ENCODE measurements at places on chromosomes 13 and 19.

- no peak for DNase-seq
These were observed 349.2 kb upstream of the KLHL1 start for GRCh38 chr13:70457474-70457873.

- no peak for DNase-seq
These were observed 38.0 kb downstream of the RCBTB2 start for GRCh38 chr13:48494874-48495273.

DNA sequence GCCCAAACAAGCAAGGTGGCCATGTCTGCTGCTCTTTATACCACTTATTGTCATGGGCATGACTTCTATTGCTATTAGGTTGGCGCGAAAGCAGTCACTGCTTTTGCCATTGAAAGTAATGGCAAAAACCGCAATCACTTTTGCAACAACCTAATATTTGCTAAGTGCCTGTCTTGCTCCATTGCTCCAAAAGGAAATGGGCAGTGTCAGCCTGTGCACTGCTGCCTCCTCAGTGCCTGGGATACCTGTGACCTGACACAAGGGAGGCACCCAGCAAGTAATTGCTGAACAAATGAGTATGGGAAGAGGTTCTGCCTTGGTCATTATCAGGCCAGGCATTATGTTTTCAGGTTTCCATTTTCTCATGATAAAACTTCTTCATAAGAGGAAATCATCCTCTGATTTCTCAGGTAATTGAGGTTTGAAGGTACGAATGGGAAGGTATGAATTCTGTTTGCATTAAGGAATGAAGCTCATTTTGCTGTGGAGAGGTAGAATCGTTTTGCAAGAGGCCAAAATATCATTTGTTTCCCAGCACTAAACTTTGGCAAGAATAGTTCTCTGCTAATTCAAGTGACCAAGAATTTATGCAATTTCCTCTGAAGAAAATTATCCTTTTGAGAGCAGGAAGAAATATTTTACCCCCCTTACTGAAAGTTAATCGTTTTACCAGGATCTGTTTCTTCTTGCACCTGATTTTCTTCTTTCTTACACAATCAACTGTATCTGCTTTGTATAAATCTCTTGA lies 128.4 kb upstream of the SPRY2 start:
- DNase-seq: no peak

GRCh38 chr19:13888281-13888680 lies 11.3 kb downstream of the NANOS3 start:
- DNase-seq: no peak

DNA sequence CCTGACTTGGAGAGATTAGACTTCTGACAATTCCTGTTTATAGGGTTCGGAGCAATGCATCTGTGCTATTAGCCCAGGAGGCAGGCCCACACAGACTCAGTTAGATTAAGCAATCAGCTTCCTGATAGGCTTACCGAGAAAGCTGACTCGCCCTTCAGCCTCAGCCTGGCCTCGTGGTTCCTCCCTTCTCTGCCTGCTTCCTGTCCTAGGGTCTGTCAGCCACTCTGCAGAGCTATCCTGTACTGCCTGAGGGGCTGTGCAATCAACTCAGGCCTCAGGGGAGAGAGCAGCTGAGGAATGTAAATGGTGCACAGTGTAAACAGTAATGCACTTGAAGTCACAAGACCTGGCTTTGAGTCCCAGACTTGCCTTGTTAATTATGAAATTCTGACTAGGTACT lies 30.7 kb downstream of the HTR2A start:
- no peak for DNase-seq

DNA sequence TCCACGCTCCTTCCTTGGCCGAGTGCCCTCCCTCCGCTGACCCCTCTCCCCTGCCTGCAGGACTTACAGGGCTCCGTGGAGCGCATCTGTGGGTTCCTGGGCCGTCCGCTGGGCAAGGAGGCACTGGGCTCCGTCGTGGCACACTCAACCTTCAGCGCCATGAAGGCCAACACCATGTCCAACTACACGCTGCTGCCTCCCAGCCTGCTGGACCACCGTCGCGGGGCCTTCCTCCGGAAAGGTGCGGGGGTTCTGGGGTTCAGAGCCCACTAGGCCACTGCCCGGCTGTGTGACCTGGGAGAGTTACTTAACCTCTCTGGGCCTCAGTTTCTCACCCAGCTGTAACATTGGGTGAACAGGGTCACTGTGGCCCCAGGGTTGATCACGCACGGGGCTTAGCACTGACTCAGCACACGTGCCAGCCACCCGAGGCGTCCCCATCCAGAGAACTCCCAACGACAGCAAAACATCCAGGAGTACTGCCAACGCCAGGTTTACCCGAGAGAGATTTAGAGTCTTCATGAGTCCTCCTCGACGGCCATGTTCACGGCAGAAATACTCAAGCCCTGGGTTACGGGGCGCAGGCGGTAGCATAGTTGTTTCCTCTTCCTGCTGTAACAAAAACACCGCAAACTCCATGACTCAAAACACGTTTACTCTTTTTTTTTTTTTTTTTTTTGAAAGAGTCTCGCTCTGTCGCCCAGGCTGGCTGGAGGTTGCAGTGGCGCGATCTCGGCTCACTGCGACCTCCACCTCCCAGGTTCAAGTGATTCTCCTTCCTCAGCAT lies 9.7 kb upstream of the SPACA4 start:
- no peak for DNase-seq

- no peak for DNase-seq
These were observed 40.1 kb downstream of the SLC7A9 start for GRCh38 chr19:32829345-32829896.

DNA sequence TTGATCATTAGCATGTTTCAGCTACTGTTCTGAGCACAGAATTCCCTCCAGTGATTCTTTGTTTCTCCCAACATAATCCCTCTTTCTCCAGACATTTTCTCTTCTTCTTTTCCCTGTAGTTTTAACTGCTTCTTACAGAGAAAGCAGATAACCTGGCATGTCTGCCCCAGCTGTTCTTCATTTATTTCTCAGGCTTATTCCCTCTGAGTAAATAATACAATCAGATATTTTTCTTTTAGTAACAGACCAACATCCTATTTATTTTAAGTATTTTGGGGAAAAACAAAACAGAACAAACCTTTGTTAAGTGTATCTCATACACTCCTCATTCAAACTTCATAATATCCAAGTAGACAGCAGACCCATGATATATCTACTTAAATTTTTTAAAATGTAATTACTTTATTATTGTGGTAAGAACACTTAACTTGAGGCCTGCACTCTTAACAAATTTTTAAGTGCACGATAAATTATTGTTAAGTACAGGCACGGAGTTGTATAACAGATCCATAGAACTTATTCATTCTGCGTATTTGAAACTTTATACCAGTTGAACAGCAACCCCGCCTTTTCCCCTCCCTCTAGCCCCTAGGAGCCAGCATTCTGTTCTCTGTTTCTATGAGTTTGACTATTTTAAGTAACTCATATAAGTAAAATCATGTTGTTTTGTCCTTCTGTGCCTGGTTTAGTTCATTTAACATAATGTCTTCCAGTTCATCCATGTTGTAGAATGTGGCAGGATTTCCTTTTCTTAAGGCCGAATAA lies 540.0 kb downstream of the LMO7 start:
- no peak for DNase-seq

DNA sequence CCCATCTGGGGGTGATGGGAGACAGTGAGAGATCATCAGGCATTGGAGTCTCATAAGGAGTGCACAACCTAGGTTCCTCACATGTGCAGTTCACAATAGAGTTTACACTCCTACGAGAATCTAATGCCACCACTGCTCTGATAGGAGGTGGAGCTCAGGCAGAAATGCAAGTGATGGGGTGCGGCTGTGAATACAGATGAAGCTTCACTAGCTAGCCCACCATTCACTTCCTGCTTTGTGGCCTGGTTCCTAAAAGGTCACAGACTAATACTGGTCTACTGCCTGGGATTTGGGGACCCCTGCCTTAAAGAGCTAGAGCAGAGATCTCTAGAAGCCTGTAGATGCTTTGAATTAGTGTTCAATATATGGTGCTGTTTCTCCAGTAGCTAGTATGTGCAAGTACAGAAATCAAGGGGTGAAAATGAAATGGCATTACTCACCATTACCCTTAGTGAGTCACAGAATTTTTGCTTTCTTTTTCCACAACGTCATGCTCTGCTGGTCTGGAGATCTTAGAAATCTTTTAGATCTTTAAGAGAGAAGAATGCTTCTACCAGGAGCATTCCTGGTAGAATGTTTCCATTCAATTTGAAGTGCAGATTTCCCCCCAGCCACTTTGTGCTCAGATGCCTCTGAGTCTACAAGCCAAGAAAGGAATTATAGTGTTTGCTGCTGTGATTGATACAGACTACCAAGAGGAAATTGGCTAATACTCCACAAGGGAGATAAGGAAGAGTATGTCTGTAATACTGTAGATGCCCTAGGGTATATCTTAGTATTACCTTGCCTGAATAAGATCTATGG lies 2301.2 kb downstream of the PCDH9 start:
- no peak for DNase-seq

DNA sequence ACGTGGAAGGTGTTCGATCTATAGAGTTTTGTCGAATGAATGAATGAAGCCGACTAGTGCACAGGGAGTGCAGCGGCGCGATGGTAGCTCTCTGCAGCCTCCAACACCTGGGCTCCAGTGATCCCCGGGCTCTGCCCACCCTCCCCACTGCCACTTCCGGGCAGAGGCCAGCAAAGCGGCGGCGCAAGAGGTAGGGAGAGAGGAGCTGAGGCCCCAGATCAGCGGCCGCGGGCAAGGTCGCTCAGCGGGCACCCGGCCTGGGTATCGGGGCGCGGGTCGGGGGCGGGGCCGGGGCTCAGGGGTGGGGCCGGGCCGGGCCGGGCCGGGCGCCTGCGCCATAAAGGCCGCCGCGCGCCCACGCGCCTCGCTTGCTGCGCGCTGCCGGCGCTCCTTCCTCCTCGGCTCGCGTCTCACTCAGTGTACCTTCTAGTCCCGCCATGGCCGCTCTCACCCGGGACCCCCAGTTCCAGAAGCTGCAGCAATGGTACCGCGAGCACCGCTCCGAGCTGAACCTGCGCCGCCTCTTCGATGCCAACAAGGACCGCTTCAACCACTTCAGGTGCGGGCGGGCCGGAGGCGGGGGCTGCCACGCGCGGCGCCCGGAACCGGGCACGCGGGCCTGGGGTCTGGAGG lies at the start of gene GPI:
TSS of gene GPI (plus strand) at position 367 of the 633 bp plus-strand sequence. CDS start at position 438, 71 bp downstream.
- peak; percentile 72 for DNase-seq

DNA sequence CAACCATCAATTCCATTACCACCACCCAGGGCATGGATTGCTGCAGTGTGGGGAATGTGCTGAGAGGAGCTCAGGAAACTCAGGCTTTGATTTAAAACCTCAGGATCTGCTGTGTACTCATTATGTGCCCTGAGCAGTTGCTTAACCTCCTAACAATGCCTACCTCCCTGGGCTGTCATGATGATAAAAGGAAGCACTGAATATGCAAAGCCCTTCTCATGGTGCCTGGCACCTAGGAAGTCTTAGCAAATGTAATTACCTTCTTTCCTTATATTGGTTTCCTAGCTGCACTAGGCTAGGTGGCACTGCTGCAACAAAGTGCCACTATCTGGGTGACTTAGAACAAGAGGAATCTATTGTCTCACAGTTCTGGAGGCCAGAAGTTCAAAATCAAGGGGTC lies 62.2 kb downstream of the KCTD12 start:
- no peak for DNase-seq

DNA sequence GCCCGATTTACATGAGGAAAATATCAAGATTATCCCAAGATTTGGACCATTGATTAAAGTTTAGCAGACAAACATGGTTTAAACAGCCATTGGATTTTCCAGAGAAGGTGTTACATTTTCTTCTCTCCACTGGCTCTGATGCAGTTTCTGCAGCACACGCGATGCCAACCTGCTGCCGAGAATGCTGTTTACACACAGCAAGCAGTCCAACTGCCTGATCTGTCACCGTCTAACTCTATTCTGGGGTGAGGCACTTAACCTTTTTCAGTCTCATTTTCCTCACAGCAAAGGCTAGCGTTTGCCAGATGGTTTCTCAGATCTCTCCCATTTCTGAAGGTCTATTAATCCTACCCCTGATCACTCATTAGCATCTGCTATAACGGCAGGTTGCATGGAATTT lies 763.5 kb upstream of the GPC6 start:
- DNase-seq: no peak

- DNase-seq: no peak
These were observed 111.3 kb upstream of the MRI1 start for GRCh38 chr19:13652810-13653590.

DNA sequence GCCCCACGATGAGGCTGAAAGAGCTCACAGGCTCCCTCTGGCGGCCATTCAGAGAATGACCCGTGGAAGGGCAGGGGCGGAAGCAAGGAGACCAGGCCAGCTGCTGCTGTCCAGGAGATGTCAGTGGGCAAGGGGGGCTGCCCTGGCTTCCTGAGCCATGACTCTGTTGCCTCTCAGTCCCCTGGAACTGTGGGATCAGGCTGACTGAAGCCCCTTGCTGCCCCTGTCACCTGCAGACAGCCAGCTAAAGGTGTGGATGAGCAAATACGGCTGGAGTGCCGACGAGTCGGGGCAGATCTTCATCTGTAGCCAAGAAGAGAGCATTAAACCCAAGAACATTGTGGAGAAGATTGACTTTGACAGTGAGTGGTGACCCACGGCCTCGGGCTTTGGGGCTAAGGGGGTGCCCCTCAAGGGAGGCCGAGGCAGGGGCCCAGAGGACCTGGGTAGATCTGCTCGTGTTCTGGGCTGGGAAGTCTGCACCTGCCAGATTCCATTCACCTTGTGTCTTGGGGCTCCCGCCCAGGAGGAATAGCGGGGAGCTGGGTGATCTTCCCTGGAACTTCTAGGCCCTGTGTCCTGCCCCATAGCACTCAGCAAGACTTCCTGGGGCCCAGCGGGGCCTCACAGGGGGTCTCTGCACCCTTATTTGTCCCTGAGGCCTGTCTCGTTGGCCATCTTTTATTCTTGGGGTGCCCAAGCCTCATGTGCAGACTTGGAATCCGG lies 12.5 kb upstream of the ACTN4 start:
- peak; percentile 71 for DNase-seq

- no peak for DNase-seq
These were observed 15.7 kb downstream of the COL4A2 start for GRCh38 chr13:110322828-110323171.

- DNase-seq: no peak
These were observed 7.8 kb downstream of the ACTN4 start for GRCh38 chr19:38655148-38655824.

GRCh38 chr19:31350693-31351055 lies 1.4 kb upstream of the TSHZ3 start:
- no peak for DNase-seq

- no peak for DNase-seq
These were observed 67.1 kb downstream of the STARD13 start for GRCh38 chr13:33218426-33218825.

DNA sequence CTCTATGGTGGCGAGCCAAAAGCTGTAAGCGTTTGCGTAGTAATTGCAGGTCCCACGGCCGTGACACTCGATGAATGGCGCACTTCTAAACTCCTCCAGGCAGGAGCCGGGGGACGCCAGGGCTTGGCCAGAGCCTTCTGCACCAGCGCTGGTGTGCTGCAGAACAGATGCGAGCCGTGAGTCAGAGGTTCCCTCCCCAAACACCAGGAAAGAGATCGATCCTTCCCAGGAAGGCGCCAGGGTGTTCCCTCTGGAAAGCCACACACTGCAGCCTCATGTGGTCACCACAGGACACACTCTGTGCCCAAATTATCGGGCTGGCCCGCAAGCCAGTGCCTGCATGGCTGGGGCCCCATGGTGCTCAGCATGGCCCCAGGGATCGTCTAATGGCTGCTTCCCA lies 154.6 kb downstream of the COL4A1 start:
- no peak for DNase-seq

- peak; percentile 77 for DNase-seq
These were observed 797 bp upstream of the HSD17B14 start for GRCh38 chr19:48837051-48837524.

Measured in naive B cell (primary cell).